ENCODE measurements at places on chromosomes 7 and 10. TPM values are rescaled to one million over a fixed set of nuclear protein-coding genes. Genes with fewer than 3 reads are reported as not detected.

DNA sequence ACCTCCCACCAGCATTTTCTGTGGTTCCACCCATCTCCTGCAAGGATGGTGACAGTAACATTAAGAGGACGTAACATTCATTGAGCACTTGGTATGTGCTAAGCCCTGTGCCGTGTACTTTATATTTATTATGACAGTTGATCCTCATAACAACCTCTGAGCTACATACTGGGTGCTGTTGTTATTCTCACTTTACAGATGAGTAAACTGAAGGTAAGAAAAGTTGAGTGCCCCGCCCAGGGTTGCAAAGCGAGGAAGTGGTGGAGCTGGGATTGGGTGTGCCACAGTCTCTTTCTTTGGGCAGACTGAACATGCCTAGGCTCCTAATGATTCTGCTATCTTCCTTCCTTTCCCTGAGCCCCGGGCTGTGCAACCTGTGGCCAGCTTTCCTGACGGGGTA, 107.4 kb downstream of the SH3PXD2A start:
- DNase-seq: no peak

DNA sequence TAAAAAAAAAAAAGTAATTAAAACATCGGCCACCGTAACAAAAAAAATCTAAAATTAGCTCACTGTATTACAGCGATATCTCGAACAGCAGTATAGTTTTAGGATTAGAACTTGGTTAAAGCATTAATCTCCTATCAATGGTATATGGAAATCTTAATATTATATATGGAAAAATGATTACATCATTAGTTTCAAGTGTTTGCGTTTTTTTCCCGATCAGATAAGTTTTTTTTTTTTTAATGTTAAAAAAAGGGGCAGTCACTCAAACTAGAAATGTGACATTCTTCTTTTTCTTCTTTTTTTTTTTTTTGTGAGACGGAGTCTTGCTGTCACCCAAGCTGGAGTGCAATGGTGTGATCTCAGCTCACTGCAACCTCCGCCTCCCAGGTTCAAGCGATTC, 7.4 kb downstream of the IDI1 start:
- no peak for DNase-seq

- DNase-seq: no peak
Observed at GRCh38 chr7:11557627-11558026, 274.4 kb downstream of the THSD7A start.

GRCh38 chr10:99888622-99889021, 106.2 kb downstream of the ABCC2 start:
- no peak for DNase-seq

DNA sequence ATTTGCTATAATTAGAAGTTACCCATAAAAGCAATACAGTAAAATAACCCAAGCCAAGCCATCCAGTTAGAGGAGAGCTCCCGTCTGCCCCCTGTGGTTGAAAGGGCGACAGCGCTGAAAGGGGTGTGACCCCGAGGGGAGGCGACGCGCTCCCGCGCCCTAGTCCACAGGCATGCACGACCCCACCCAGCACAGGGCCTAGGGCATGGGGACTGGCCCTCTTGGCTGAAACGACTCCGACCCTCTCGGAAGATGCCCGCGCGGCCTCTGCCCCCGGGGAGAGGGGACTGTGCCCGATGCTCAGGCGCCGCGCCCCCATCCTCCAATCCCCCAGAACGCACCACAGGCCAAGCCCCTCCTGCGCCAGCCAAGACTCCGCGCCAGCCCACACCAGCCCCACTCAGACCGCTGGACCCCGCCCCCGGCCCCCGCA, 64.0 kb downstream of the CSGALNACT2 start:
- peak; percentile 53 for DNase-seq

DNA sequence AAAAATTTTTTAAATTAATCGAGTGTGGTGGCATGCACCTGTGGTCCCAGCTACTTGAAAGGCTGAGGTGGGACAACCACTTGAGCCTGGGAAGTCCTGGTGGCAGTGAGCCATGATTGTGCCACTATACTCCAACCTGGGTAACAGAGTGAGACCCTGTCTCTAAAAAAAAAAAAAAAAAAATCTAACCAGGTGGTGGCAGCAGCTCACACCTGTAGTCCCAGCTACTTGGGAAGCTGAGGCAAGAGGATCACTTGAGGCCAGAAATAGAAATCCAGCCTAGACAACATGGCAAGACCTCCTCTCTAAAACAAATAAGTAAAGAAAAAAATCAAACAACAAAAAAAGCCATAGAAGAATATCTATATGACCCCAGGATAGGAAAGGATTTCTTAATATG, 3.6 kb upstream of the MYOF start:
- DNase-seq: no peak

DNA sequence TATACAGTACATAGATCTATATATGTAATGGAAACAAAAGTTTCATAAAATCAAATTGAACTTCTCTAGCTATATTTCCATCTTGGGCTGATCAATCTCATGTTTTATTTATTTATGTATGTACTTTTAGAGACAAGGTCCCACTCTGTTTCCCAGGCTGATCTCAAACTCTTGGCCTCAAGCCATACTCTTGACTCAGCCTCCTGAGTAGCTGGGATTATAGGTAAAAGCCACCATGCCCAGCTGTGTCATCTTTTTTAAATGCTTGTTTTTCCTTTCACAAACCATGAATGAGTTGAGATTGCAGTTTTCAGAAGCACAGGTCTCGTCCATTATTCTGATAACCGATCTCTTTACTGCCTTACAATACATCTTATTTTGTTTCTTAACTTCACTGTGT, 400.9 kb downstream of the KCNMA1 start:
- no peak for DNase-seq

The ACTL6B gene
- not detected for total RNA-seq

GRCh38 chr10:72851509-72851908, 42.0 kb upstream of the OIT3 start:
- DNase-seq: no peak

DNA sequence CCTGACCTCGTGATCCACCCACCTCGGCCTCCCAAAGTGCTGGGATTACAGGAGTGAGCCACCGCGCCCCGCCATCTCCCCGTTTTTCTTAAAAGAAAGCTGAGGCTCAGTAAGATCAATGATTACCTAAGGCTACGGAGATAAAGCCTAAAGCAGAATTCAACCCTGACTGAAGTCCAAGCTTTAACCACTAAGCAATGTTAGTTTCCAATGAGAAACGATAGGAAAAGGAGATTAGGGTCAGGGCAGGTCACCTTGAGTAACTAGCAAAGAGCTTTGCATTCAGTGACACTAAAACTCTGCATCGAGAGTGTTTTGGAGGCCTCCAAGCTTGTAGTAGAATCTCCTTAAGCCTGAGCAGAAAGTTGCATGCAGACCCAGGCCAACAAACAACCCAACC, 17.6 kb upstream of the PRXL2A start:
- DNase-seq: no peak

DNA sequence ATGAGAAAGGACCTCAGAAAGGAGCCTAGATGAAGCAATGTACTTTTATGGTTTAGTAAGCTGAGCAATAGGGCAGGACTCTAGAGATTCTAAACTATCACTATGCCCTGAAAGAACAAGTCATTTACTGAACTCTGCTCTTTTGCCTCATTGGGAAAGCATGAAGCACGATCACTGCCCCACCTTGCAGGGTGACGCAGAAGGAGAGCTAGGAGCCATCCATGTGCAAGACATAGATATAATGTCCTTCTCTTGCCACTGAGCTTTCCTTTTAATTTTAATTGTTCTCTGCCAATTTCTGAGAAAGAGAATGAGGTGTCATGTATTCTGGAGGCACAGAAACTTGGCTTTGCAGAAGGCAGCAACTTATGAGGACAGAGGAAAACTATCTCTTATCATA, 108.3 kb downstream of the SORCS1 start:
- peak; percentile 75 for DNase-seq

DNA sequence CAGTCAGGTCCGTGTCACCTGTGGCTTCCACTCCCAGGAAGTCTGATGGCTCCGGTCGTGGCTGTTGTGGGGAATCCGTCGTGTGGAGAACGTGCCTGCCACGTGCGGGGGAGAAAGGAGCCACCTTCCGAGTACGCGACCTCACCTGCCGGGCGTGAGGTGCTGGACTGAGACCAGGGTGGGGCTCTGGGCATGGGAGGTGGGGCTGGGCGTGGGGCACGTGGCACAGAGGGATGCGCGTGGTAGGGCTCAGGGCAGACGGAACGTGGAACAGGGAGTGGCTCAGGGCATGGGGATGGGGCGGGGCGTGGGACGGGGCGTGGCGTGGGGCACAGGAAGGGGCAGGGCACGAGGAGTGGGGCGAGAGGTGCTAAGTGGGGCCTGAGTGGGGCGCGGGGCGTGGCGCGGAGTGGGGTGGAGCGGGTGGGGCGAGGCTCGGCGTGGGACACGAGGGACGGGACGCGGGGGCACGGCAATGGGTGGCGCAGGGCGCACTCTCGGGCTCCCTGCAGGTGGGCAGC, 64.8 kb downstream of the C10orf143 start:
- DNase-seq: no peak

- no peak for DNase-seq
Observed at GRCh38 chr7:144854839-144855424, 19.1 kb upstream of the TPK1 start.

DNA sequence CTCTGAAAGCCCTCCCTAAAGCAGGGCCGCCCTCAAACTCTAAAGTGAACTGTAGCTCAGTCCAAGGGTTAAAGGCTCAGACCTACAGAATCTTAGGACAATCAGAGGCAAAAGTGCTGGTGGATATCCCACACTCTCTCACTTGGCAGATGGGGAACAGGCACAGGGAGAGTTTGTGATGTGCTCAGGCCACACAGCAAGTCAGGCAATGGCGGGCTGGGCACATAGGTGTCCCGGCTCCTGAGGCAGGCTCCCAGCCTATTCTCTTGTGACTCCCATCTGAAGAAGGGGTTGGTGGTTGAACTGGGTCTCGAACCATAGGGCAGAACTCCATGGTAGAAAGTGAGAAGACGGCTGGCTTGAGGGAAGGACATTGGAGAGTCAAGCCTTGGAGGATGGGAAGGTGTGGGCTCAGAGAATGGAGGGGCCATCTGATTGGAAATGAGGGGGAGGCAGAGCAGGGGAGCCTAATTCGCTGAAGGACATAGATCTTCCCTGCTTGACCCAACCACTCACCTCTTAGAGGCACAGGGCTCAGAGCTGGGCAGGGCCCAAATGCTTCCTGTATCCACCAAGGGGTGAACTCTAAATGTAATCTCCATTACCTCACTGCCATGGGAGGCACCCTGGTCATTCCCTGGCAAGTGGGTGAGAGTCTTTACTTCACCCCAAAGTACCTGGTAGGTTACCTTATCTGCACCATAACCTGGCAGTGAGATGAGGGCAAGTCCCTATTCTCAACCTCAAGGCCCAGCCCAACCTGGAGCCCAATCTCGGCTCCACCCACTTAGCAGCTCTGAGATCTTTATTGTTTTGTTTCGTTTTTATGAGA, 4.9 kb upstream of the ZMIZ1 start:
- no peak for DNase-seq

DNA sequence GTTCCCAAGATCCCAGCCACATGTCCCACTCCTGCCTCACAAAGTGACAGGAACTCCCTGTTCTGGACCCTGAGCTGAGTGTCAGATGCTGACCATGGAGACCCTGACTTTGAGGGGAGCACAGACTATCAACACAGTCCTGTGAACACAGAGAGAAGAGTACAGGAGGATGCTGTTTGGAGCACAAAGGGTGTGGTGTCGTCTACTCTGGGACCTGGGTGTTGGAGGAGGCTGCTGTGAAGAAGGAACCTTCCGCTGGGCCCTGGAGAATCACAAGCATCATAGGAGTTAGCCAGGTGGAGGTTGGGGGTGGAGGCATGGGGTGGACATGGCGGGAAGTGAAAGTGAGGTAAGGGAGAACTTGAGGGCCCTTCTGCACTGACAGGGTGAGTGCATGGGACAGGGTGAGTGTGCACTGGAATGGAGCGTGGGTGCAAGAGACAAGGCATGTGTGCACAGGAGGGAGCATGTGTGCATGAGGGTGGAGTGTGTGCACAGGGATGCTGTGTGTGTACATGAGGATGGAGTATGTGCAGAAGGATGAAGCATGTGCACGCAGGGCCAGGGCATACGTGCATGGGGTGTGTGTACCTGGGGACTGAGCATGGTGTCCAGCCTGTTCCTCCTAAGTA, 70.7 kb upstream of the ANTXRL start:
- no peak for DNase-seq

- DNase-seq: no peak
Observed at GRCh38 chr10:80211786-80212185, 6.4 kb upstream of the ANXA11 start.

DNA sequence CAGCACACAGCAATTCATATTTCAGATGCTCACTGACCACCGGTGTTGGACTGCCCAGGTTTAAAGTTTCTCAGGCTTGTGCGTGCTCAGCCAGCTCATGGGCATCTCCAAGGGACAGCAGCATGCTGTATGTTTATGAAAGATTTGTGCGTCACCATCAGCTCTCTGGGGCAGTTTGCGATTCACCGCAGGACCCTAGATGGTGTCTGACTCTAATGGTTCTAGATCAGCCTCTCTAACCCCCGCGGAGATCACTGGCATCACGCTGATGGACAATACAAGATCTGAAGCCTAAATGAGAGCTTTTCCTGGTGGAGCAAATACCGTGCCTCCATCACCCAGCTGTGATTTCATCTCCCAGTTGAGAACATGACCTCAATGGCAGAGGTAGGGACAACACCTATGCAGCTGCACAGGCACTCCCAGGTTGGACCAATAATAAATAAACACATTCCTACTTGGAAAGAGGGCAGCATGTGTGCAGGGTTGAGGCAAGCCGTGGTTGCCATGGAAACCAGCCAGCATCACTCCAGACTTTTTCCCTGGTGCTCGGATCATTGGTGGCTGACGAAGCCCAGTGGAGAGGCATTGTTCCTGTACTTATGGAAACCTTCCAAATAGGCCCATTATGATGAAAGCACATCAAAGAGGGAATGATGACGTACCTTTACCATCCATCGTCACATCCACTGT, 253.6 kb downstream of the KCNMA1 start:
- no peak for DNase-seq

DNA sequence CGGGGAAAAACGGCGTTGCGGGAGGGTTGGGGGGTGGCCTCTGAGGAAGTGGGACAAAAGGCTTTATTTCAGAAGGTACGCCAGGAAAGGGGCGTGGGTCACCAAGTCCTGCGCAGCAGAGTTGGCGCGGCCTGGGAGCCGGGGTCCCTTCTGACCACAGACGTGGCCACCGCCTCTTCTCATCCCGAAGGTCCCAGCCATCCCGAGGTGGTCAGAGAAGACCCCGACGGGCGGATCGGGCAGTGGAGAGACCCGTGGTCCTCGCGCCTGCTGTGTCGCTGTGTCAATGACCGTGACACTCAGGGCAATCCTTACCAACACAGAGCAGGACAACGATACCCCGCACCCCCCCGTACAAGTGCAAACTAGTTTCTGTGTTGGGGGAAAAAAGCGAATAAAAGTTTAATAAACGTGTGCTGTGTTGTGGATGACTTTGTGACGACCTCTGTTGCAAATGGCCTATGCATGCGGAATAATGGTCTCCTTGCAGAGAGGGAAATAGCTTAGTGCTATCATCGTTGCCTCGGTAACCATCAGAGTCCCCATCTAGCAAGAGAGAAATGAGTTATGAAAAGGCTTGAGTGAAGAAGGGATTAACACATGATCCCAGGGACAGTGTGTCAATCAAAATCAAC, 19.4 kb upstream of the GATA3 start:
- DNase-seq: no peak

- DNase-seq: no peak
Observed at GRCh38 chr7:100482728-100483089, 1.0 kb upstream of the NYAP1 start.

The SKIDA1 gene
- 2.6 TPM for total RNA-seq

GRCh38 chr7:12322284-12322902, 81.3 kb downstream of the VWDE start:
- no peak for DNase-seq

The PCGF5 gene
- total RNA-seq: 62.0 TPM

The KCND2 gene
- total RNA-seq: 0.11 TPM

- no peak for DNase-seq
Observed at GRCh38 chr10:96896884-96897589, 64.9 kb downstream of the LCOR start.
